ENCODE measurements at places on chromosomes 12 and 14.

DNA sequence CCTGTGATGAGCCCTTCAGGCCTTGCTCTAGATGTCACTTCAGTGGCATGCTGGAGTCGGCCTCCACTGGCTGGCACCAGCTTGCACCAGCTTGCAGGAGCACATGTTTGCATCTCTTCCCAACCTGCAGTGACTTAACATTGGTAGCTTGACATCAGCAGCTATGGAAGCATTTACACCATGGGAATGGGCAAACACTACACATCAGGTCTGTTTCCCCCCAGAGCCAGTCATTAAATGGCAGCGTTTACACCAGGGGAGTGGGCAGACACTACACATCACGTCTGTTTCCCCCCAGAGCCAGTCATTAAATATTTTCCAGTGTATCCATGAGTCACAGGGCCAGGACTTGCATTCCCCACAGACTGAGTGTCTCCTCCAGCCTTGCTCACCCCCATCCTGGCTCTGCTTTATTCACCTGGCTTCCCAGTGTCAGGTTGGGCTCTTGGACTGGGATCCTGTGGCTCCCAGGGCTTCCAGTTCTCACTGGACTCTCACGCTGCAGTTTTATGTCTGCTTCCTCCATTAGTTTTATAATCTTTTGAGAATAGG lies 51.6 kb upstream of the VRK1 start:
- no peak for DNase-seq

DNA sequence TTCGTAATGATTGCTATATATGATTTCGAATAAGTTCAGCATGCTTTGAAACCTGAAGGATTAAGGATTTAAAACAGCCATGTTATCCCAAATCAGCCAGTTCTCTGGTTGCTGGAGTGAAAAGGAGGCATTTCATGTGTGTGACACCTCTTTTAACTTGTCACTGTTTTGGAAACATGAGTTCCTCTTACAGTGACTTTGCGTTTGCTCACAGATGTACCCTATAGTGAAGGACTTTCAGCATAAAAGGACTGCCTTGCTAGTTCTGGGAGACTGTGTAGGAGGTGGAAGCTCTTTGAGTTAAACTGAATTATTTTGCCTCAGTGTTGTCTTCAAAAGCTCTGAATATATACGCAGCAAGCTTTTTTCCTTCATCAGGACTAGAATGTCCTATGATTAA lies 7.6 kb downstream of the RNASE11 start:
- DNase-seq, result no peak

DNA sequence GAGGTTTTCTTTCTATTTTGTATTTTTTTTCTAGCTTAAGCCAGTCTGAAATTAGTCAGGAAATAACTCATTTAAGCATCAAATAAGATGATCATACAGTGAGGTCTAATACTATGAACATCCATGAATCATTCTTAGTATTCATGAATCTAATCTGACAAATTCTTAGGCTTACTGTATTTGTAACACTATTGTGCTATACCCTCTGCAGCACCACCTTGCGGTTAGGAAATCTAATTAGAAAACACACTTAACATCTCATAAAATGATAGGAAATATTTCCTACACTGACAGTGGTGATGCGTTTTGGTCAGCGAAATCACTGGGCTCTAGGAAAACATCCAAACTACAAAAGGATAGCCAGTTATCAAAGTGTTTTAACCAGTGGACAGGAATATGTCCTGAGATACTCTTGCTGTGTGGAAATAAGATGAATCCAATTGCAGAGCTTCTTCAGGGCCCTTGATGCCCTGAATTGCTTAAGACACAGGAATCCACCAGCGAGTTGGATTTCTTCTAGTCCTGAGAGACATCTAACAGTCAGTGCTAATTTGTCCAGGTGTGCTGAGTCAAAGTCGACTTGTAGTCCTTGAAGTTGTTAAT lies 109.3 kb upstream of the MYF6 start:
- DNase-seq, result no peak

DNA sequence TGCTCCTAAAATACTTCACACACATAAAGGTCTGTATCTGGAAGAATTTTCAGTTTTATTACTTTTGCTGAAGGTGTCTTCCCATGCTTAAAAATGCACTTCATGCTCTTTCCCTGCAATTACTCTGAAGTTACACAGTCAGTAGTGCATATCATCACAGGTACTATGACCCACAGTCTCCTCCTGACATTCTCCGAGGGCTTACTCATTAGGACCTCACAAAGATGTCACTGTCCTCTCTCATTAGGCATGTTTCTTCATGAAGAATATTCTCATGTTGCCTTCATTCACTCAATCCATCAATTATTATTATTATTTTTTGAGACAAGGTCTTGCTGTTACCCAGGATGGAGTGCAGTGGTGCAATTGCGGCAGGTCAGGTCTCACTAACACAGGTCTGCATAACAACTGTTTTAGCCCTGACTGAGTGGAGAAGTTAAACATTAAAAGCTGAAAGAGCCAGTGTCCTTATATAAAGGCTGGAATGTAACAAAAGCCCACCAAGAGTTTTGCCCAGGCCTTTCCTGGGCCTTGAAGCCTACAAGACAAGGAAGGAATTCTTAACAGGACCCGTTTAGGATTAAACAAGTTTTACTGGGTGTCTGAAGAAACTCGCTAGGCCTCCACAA lies 119.5 kb upstream of the WSCD2 start:
- DNase-seq, result no peak
